ENCODE measurements at places on chromosomes 6 and 20.

GRCh38 chr6:87671555-87672029 lies 30.4 kb downstream of the AKIRIN2 start:
- no peak for DNase-seq

- no peak for DNase-seq
Measured at GRCh38 chr6:20448828-20449227, 47.1 kb downstream of the E2F3 start.

GRCh38 chr6:37050045-37050853 lies 44.8 kb downstream of the FGD2 start:
- no peak for DNase-seq

DNA sequence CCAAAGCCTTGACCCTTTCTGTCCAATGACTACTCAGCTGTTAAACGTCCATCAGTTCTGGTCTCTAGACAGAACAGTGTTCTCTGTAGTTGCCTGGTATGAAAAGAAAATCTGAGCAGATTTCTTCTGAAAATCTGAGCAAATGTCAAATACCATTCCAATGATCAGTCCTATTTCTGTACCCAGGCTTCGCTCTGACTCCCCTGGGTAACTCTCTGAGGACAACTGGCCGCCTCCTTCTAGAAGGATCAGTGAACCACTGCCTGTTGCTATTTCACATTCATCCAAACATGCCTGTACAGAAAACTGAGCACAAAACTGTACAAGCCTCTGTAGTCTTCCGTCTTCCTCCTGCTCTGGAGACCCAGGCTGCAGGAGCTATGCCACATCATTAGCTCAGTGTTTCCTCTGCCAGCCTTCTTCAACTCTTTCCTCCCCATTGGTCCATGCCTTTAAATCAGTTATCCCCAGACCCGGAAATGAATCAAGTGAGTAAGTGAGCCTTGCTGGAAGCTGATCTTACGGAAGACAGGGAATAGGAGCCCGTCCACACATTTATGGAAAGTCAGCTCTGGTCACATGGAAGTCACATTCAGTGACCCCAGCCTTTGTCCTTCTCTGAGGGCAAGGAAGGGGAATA lies 63.3 kb downstream of the DAAM2 start:
- DNase-seq, result no peak

- DNase-seq, result no peak
Measured at GRCh38 chr20:49785852-49786175, 26.8 kb upstream of the SLC9A8 start.

- DNase-seq, result no peak
Measured at GRCh38 chr20:41234546-41234945, 83.0 kb downstream of the ZHX3 start.

DNA sequence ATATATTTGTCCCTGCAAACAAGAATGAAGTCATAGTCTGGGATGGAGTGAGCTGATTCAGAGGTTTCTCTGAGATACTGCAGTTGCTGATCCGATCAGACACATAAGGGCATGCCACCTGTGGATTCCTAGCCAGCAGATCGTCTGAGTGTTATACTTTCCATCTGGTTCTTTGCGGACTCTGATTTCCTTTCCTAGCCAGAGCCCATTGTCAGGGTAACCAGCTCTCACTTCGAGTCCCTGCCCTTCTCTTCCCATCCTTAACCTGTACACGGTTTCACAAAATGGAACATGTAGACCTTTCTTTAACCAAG lies 100.9 kb downstream of the TMEM200A start:
- DNase-seq, result no peak

GRCh38 chr20:8803065-8803464 lies 265.8 kb upstream of the PLCB4 start:
- no peak for DNase-seq

GRCh38 chr6:41836022-41836659 lies 48.6 kb downstream of the TOMM6 start:
- DNase-seq, result no peak

DNA sequence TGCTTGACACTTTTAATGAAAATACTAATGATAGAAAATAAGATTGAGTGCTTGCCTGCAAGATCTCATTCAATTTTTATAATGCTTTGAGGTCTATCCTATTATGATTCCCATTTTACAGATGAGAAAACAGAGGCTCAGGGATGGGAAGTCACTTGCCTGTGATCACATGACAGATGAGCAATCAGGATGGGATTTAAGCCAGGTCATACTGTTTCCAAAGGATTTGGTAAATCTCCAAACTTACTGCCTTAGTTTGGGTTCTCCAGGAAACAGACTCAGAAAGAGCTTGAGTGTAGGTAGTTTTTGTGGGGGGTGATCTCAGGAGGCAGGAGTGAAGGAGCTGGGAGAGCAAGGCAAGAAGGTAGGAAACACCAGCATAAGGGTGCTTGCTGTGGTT lies 456.3 kb downstream of the MAFB start:
- DNase-seq, result no peak

- no peak for DNase-seq
Measured at GRCh38 chr6:160135907-160136655, 14.5 kb downstream of the SLC22A1 start.

DNA sequence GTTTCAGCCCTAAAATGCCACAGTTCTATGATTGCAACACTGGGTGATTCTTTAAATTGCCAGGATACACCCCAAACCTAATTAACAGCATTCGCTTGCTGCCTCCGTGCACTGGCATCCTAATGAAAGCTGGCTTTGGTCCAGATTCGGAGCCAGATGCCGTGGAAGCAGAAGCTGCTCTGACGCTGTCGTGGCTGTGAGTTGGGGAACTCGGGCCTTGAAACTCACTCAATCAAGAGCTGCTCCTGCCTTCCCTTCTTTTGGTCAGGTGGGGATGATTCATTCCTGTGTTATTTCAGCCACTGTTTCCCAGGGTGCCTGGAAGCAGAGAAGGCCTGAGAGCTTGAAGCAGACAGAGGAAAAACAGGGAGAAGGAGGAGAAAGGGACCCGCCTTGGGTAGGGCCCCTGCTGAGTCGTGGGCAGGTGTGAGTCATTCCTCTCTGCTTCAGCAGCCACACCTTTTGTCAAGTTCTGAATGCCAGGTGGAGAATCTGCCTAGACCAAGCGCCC lies 36.2 kb upstream of the DSP start:
- peak; percentile 90 for DNase-seq

GRCh38 chr6:149963462-149964307 lies at the start of gene ULBP1:
Gene ULBP1 (plus strand): TSS chr6:149963943. CDS start chr6:149964050, 107 bp downstream.
- peak; percentile 42 for DNase-seq

DNA sequence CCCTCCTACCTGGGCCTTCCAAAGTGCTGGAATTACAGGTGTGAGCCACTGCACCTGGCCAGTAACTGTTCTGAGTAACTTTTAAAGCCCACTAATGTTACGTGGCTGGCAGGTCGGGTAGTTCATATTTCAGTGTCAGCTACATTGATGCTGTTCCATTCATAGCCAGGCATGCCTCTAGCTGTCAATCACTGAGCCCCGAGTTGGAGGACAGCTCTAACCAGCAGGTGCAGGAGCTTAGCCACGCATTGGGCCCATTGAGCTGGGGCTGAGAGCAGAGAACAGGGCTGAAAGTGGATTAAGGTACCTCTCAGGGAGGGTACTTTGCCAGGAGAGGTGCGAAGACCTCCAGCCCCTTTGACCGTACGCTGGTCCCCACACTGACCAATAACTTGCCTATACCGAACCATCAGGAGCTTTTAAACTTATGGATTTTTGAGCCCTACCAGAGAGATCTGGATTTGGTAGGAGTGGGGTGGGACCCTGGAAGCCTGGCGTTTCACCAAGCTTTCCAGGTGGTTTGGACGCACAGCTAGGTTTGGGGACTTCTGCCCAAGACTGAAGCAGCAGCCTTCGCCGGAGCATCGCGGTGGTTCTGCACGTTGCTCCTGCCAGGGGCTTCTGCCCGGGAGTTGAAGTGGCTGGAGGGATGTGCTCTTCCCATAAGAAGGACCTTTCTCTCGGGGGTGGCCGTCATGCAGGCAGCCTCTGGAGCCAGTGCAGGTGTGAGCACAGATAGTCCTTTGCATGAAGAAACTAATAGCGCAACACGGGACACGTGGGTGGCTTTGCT lies 82.6 kb downstream of the SERAC1 start:
- no peak for DNase-seq

DNA sequence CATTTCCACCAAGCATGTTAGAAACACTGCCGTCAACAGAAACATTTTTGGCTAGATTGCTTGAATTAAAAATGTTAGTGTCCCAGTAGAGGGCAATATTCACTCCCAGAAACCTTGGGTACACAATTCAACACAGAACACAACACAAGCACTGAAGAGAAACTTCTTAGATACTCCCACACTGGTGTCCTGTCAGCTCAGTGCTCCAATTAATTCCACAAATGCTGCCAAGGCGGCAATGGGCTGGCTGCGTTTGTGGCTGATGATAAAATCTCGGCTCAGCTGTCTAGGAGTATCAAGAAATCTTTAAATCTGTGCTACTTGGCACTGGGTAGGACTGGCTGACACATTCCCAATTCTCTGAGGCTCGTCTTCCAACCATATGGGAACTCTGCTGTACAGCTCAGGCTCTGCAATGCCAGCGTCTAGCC lies 39.3 kb downstream of the BEND3 start:
- DNase-seq, result no peak

GRCh38 chr20:36085686-36086267 lies 68.8 kb upstream of the EPB41L1 start:
- no peak for DNase-seq

- no peak for DNase-seq
Measured at GRCh38 chr6:100440935-100441334, 23.8 kb downstream of the SIM1 start.

DNA sequence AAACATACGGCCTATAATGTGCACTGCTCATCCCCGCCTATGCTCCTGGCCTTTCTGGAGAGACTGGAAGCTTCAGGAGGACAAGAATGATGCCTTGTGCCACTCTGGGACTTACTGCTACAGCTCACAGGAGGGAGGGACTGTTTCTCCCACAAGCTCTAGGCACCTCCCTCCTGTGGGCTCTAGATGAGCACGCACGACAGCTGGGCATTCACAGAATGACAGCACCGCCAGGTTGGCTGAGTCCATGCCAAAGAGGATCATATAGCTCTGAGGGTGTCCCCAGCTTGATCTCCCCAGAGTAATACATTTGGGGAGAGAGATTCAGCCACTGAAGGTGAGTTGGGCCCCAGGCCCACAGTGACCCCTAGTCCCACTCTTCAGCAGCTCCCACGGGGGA lies 10.1 kb upstream of the PGC start:
- DNase-seq, result peak; percentile 4

DNA sequence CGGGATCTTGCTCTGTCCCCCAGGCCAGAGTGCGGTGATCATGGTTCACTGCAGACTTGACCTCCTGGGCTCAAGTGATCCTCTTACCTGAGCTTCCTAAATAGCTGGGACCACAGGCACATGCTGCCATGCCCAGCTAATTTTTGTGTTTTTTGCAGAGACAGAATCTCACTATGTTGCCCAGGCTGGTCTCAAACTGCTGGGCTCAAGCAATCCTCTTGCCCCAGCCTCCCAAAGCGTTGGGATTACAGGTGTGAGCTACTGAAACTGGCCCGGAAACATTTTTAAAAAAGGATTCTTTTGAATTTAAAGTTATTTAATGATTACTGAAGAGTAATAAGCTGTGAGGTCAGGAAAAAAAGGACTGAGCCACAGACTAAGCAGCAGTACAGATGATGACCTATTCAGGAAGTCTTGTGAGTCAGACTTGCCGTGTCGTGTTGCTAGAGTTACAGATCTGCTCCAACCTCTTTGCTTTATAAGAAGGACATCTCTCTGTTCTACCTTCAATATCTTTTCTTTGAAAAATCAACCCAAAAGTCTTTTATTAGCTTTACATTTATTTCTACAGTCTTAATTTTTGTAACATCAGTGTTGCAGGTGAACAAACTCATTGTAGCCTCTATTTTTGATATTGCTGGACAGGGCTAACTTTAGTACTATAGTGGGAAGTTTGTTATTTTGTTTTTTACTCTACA lies 108.7 kb downstream of the NCOA3 start:
- no peak for DNase-seq

- no peak for DNase-seq
Measured at GRCh38 chr20:6831461-6831860, 64.0 kb downstream of the BMP2 start.
